ENCODE measurements at places on chromosomes 4 and X. TPM values are rescaled to one million over a fixed set of nuclear protein-coding genes. Genes with fewer than 3 reads are reported as not detected.
A peak's percentile ranks its signal among the peaks of the same experiment; 100 is the strongest.

- no peak for DNase-seq
Measured at GRCh38 chrX:134004084-134004483, 18.7 kb upstream of the GPC3 start.

- DNase-seq, result no peak
Measured at GRCh38 chr4:57373991-57374390, 263.8 kb upstream of the IGFBP7 start.

GRCh38 chr4:79917246-79917645 lies 155.8 kb downstream of the ANTXR2 start:
- peak; percentile 58 for DNase-seq

- no peak for DNase-seq
Measured at GRCh38 chr4:7130621-7131211, 61.6 kb upstream of the SORCS2 start.

DNA sequence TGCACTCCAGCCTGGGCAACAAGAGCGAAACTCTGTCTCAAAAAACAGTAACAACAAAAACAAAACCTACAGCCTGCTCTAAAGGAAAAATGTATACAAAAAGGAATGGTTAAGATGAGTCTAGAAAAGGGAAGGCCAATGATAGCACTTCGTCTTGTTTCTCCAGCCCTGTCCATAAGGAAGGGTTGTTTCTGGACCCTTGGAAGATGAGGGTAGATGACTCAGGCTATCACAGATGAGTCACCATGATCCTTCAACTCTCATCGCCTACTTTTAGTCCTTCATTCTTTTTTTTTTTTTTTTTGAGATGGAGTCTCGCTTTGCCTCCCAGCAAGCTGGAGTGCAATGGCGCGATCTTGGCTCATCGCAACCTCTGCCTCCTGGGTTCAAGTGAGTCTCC lies 8.8 kb downstream of the PLA2G12A start:
- DNase-seq, result no peak

The ELOVL6 gene
- 27.5 TPM for total RNA-seq

The FGF2 gene
- total RNA-seq, result 11.1 TPM

The MMRN1 gene
- not detected for total RNA-seq
